ENCODE measurements at places on chromosomes 7 and 10.

DNA sequence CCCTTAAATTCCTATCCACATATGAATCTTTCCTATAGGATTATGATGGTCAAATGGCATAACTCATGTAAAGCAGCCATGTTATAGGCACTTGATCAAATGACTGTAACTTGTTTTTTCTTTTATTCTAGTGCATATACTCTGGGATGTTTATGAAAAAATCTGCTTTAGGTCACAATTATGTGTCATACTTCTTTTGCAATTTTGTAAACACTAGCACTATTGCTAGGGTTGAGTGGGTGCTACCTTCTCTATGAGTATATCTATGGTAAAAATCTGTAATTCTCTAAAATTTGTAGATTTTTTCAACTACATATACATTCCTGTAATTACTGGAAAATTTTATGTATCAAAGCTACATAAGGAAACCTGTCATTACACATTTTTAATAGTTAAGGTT is 50.0 kb downstream of the HGF start:
- DNase-seq: no peak

DNA sequence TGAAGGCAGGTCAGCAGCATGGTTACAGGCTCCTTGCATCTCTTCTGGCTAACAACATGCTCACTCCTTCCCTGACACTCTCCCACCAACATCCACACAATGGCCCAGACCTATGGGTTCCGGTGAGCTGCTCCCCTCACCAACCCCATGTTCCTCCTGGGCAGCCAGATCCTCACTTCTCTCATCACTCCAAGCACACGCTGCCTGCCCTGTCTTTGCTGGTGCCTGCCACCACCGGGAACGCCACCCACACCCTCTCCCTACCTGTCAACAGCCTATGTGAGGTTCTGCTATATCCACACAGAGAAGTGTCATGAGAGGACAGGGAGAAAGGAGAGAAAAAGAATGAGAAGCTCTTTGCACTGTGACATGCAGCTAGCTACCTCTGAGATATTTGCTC is 14.6 kb downstream of the PARP12 start:
- no peak for DNase-seq

DNA sequence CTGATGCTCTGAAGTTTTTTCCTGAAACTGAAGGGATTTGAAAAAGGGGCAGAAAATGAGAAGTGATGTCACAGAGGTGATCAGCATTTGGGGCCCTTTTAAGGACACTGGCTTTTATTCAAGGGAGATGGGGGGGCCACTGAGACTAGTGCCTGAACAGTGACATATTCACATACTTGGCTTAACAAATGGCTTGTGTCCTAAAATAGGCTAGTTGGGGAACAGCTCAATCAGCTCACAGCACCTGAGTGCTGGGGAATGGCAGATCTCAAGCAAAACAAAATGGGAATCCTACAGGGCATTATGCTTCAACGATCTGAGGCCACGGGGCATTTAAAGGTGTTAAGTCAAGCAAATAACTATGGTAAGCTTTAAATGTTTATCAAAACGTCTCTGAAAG is 90.1 kb downstream of the UBE2H start:
- DNase-seq: no peak

DNA sequence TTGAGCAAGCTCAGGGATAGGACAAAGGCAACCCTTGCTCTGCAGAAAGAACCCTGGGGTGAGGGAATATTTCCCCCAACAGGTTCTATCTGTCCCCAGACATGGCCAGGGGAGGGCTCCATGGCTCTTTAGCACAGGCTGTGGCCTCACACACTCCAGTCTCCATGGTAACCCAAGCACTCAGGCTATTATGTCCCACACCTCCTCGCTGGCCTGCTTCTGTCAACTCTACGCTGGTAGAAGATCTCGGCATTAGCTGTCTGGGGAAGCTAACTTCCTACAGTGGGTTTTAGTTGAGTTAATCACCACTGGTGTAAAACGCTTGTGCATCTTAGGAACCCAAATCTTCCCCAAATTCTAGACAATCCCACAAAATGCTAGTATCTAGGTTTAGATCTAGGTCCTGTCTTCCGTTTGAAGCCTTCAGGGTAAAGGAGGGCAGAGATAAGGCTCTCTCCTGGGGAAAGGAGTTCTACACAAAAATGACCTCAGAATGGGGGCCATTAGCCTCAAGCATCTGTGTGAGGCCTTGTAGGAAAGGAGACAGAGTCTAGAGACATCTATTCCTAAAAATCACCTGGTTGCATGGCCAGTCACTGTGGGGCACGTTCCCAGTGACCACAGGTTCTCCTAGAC is 36.7 kb upstream of the SLIT1 start:
- no peak for DNase-seq

- DNase-seq: no peak
Measured at GRCh38 chr10:44883593-44884331, 27.4 kb upstream of the TMEM72 start.

DNA sequence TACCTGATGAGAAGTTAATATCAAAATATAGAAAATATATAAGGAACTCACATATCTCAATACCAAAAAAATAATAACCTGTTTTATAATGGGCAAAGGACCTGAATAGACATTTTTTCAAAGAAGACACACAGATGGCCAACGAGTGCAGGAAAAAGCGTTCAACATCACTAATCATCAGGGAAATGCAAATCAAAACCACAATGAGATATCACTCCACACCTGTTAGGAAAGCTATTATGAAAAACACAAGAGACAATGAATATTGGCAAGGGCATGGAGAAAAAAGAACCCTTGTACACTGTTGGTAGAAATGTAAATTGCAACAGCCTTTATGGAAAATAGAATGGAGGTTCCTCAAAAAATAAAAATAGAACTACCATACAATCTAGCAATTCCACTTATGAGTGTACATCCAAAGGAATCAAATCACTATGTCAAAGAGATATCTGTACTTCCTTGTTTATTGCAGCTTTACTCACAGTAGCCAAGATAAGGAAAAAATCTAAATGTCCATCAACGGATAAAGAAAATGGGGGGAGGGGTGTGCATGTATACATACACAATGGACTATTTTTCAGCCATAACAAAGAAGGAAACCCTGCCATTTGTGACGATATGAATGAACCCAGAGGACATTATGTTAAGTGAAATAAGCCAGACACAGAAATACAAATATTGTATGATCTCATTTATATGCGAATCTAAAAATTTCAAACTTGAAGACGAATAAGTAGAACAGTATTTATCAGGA is 3.6 kb upstream of the ALOX5 start:
- no peak for DNase-seq

DNA sequence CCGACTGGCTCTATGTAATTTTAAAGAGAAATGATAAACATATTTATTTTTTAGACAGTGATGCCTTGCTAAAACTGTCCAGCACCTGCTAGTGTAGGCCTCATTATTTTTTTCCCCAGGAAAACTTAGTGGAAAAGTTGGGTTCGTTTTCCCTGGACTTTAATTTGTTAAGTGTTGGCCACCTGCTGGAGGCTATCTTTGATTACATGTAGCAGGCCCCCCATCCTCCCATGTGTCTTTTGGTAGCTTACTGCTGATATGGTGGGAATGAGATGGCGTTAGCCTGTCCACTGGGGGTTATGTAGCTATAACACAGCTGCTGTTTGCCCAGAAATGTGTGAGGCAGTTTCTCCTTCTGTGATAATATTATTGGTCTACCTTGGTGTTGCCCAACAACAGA is 265.0 kb downstream of the SORCS3 start:
- no peak for DNase-seq

DNA sequence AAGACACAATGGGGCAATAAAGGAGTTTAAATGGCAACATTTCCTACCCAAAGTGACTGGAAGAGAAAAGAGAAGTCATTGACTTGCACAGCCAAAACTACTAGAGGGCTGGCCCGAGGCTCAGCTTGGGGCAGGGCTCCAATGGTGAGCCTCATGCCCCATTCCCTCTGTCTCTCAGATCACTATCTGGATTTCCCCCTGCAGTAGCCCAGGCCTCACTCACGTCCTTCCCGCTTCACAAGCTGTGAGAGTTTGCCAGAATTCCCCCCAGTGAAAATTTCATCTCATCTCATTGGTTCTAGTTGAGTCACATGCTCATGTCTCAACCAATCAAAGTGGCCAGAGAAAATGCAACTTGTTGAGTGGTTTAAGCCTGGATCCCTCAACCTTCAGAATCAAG is 181.3 kb downstream of the WDR11 start:
- no peak for DNase-seq

DNA sequence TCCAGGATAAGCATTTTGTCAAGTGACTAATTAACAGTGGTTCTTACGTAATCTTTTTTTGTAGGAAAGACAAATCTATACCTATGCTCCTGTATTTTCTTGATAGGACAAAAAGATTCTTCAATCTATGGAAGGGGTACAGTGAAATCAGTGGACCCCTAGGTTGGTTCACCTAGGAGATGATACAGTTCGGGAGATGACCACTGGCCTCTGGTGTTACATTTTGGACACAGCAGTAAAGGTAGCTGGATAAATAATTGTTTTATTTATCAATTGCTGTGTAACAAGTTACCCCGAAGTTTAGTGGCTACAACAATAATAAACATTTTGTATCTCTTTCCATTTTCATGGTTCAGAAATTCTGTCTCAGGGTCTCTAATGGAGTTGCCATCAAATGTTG is 288.2 kb upstream of the MAGI2 start:
- DNase-seq: no peak

DNA sequence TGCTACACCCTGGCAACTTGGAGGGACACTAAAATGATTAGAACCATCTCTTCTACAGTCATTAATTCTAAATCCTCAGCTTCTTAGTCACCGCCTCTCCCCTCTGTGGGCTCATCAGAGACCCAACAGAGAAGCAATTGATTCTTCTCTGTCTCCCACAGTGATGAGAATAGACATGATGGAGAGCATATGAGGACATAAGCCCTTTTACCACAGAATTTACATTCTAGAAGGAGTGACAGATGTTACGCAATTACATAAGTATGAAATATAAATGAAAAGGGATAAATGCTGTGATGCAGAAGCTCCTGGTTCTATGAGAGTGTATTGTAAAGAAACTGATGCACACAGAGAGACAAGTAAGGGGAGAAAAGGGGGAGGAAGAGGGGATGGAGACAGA is 18.1 kb upstream of the ABCB5 start:
- DNase-seq: no peak

GRCh38 chr10:92076722-92077121 is 153.2 kb downstream of the BTAF1 start:
- DNase-seq: no peak

- no peak for DNase-seq
Measured at GRCh38 chr10:50260791-50261281, 9.5 kb upstream of the ASAH2 start.

DNA sequence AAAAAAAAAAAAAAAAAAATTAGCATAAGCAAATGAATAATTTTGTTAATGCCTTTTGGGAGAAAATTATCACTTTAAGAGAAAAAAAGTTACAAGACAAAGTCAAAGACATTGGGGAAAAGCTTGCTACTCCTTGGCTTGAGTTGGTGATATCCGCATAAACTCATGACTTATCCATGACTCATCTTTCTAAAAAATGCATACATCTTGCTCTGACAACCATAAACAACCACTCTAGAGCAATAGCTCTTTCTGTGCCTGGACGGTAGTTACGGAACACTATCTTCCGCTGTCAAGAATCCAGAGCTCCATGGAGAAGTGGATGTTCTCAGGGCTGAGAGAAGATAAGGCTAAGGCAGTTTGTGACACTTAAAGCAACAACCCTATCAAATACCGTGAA is 281.1 kb upstream of the PFKP start:
- no peak for DNase-seq

All from SK-N-MC (cell line).